ENCODE measurements at places on chromosomes 12 and 14.

DNA sequence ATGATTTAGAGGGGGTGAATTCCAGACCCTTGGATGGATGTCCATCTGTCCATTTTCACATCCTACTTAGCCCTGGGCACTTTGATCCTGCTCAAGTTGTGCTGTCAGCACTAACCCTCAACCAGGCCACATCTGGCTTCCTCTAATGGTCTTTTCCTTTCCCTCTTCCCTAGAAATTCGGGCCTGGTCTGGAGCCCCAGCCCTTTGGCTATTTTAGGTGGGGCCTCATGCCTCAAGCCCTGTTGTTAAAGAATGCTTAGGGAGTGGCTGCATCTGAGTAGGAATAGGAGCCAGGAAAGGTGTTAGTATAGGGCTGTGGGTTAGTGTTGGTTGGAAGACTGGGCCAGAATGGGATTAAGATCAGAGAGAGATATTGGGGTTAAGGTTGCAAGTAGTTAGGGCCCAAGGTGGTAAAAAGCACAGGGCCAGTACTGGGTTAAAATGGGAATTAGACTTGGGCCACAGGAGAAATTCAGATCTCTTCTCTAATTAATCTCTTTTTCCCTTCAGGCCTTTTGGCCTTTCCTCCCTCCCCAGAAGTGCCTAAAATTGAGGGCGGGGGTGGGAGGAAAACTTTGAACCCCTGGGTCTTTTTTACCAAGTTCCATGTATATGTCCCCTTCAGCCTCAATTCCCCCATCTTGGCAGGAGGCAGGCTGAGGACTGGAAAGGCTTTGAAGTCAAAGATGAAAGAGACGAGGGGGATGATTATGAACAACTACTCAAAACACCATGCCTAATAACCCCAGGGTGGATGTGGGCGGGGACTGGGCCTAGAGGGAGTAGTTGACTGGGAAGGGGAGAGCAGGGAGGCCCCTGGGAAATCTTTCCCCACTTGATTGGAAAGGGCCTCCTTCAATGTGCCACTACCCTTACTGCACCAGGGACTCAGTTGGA is 4.0 kb upstream of the ZNF385A start:
- H3K27ac ChIP-seq, result no peak overlapping the region
- H3K27me3 ChIP-seq, result no peaks in the 10 kb centered on the region
- no peak overlapping the region for H3K4me3 ChIP-seq
- peaks cover 93% of the 10 kb centered on the region for H3K4me1 ChIP-seq

DNA sequence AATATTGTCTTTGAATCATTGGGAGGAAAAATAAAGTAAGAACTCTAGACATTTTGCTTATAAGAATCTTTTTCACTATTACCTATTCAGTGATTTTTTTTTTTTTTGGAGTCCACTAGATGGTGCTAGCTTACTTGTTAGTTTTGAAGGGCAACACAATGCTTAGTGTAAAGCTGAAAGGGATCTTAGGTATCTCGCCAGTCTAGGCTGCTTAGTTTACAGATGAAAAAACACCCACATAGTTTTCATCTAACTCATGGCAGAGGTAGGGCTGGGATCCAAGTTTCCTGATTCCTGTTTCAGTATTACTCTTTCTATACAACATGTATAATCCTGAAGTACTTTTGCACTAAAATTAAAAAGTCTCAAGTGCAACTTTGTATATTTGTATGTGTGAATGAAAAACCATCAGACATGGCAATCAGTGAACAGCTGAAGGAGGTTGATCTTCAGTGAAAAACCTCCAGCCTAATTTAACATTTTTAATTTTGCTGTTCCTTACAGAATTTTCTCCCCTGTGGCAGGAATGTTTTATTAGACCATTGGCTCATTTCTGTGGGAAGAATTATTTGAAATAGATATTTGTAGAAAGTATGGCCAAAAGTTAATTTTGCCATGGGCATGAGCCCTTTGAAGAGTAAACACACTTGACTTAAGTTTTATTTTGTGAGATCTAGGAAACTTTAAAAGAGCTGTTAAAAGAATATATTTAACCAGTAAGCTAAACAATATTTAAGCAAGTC is 40.7 kb downstream of the LRRIQ1 start:
- H3K4me1 ChIP-seq, result no peaks in the 10 kb centered on the region
- no peaks in the 10 kb centered on the region for H3K27me3 ChIP-seq
- H3K4me3 ChIP-seq, result no peak overlapping the region
- no peak overlapping the region for H3K27ac ChIP-seq
- H3K36me3 ChIP-seq, result no peaks in the 10 kb centered on the region

GRCh38 chr14:90810806-90811205 is 5.4 kb downstream of the TTC7B start:
- H3K27ac ChIP-seq, result no peak overlapping the region
- no peaks in the 10 kb centered on the region for H3K36me3 ChIP-seq
- peaks cover 76% of the 10 kb centered on the region for H3K4me1 ChIP-seq
- no peak overlapping the region for H3K4me3 ChIP-seq
- no peaks in the 10 kb centered on the region for H3K27me3 ChIP-seq

DNA sequence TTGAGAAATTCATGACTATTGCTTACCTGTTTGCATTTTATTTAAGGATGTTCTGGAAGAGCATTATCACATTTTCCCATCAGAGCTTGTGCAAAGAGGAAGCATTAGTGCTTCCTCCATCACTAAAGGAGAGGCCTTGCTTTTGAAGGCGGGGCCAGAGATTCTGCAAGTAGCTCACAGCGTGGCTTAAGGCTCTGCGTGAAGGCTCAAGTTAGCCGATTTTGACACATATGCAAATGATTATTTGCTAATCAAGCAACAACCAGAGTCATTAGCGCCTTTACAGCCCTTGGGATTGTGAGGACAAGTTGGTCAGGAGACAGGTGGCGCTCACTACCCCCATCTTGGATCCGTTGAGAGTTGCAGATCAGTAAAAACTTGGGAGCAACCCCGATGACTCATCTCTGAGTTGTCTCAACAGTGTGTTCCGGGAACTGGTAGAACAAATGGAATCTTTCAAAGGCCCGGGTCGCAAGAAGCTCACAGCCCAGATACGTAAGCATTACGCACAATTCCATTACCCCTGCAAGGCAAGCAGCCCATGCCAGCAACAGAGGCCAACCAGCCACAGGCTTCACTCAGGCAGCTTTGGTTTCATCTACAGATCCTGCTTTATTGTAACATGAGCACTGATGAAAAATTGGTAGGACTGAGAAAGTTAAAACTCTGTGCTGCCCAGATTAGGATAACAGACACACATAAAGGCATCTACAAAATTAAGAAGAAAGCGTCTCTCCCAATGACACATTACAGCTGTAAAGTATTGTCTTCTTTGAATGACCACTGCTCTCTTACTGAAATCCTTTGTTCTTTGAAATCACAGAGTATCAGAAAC is 34.9 kb upstream of the SPTSSA start:
- H3K27me3 ChIP-seq, result no peaks in the 10 kb centered on the region
- H3K4me1 ChIP-seq, result no peaks in the 10 kb centered on the region
- no peak for DNase-seq
- H3K27ac ChIP-seq, result no peak overlapping the region
- H3K36me3 ChIP-seq, result no peaks in the 10 kb centered on the region

GRCh38 chr14:33799705-33800570 is 150.9 kb downstream of the EGLN3 start:
- H3K36me3 ChIP-seq, result no peaks in the 10 kb centered on the region
- H3K27me3 ChIP-seq, result peaks cover 32% of the 10 kb centered on the region
- H3K27ac ChIP-seq, result no peak overlapping the region
- peak overlapping the region; percentile 26 for H3K4me3 ChIP-seq

GRCh38 chr12:47875746-47876439 is 28.9 kb downstream of the VDR start:
- no peak for DNase-seq
- H3K36me3 ChIP-seq, result no peaks in the 10 kb centered on the region
- H3K27ac ChIP-seq, result no peak overlapping the region

DNA sequence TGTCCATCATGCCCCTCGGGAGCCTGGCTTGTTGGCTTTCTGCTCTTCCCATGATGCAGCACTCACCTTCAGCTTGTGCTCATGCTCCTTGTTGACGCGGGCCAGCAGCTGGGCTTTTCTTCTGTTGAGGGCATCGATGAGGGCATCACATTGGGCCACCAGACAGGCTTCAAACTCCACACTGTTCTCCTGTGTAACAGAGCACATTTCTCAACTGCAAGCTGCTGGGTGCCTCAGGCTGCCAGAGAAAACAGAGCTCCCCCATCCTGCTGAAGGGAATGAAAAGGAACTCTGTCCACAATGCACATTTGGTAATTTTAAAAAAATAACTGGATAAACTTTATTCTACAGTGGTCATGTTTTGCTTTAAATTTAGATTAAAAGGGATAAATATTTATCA is 72.1 kb downstream of the TRIM9 start:
- peaks cover 5% of the 10 kb centered on the region for H3K4me1 ChIP-seq
- H3K4me3 ChIP-seq, result no peak overlapping the region
- peaks cover 6% of the 10 kb centered on the region for H3K36me3 ChIP-seq
- no peak for DNase-seq
- H3K27ac ChIP-seq, result no peak overlapping the region
- H3K27me3 ChIP-seq, result no peaks in the 10 kb centered on the region

DNA sequence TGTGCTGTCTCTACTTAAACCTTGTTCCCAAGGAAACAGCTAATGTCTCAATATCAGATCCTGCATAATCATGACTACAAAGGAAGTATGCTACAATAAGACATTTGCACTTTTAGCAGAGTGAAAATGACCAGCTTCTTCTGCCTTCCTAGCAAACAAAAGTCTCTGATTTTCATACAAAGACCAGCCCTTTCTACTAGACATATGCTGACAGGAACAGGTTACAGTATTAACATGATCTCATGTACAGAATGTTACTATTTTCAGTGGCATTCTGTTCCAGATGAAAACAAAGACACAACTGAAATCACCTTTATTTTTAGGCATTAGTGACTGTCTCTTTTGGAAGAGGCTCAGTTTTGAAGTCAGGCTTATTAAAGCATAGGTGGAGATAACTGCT is 228.6 kb downstream of the MED13L start:
- no peak overlapping the region for H3K27ac ChIP-seq
- no peak for DNase-seq
- no peak overlapping the region for H3K4me3 ChIP-seq
- H3K36me3 ChIP-seq, result no peaks in the 10 kb centered on the region
- H3K27me3 ChIP-seq, result no peaks in the 10 kb centered on the region
- H3K4me1 ChIP-seq, result peaks cover 8% of the 10 kb centered on the region

- H3K4me1 ChIP-seq, result no peaks in the 10 kb centered on the region
- H3K27ac ChIP-seq, result no peak overlapping the region
- DNase-seq, result no peak
- H3K36me3 ChIP-seq, result no peaks in the 10 kb centered on the region
- no peak overlapping the region for H3K4me3 ChIP-seq
Measured at GRCh38 chr14:91536327-91536726, 26.2 kb upstream of the PPP4R3A start.

GRCh38 chr12:116958402-116959197 is 47.9 kb downstream of the FBXW8 start:
- no peak overlapping the region for H3K4me3 ChIP-seq
- no peaks in the 10 kb centered on the region for H3K27me3 ChIP-seq
- peaks cover 16% of the 10 kb centered on the region for H3K4me1 ChIP-seq
- no peak overlapping the region for H3K27ac ChIP-seq

DNA sequence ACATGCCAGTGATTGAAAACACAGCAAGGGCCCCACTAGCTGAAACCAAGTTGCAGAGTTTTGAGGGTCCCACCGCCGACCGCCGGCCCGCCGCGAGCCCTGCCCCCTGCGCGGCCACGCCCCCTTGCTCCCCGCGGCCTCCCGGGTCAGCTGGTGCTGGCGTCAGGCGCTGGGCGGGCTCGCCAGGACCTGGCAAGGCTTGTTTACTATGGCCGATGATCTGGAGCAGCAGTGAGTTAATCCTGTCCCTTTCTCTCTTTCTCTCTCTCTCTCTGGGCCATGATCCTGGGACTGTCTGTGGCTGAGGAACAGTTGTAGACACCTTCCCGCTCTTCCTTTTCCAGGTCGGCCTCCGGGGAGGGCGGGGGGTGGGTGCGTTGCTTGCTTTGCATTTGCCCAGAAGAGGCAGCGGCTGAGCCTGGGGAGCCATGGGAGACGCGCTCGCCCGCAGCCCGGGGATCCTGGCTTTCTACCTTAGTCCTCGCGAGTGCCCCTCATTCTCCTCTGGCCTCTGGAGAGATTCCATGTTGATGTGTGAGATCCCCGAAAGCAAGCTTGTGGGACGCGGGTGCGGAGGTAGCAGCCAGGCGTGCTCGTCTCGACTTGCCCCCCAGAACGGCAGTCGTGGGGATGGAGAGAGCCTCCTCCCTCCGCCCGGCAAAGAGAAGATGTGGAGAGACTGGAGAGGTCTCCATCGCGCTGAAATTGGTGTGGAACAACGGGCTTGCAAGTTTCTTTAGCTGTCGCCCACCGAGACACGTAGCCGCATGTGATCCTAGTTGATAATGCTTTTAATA is at the start of gene ABHD4:
TSS of gene ABHD4 (plus strand) at position 202 of the 797 bp plus-strand sequence. CDS start at position 209, 7 bp downstream.
- H3K27me3 ChIP-seq, result no peaks in the 10 kb centered on the region
- H3K27ac ChIP-seq, result peak within 1 kb of the TSS; percentile 87
- peaks cover 14% of the 10 kb centered on the region for H3K4me1 ChIP-seq
- peak; percentile 79 for DNase-seq
- peaks cover 12% of the 10 kb centered on the region for H3K36me3 ChIP-seq

GRCh38 chr14:63996625-63997220 is 143.9 kb downstream of the SYNE2 start:
- H3K36me3 ChIP-seq, result no peaks in the 10 kb centered on the region
- H3K4me3 ChIP-seq, result no peak overlapping the region
- H3K4me1 ChIP-seq, result no peaks in the 10 kb centered on the region
- H3K27me3 ChIP-seq, result no peaks in the 10 kb centered on the region

DNA sequence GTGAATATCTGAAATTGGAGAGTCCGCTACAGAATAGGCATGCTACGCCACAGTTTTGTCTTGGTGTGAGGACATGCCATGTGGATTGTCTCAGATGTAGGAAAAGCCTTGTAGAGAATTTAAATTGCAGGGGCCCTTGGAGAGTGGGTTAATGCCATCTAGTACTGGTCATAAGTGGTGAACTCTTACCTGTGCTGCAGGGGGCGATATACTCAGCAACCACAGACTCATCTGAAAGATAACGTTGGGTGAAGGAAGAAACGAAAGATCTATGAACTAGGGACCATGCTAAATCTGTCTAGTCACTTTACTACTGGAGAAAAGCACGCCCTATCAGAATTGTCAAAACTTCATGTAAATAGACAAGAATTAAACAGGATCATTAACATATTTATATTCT is 33.7 kb upstream of the A2M start:
- no peak for DNase-seq
- H3K36me3 ChIP-seq, result no peaks in the 10 kb centered on the region
- H3K4me3 ChIP-seq, result no peak overlapping the region
- no peaks in the 10 kb centered on the region for H3K4me1 ChIP-seq
- H3K27me3 ChIP-seq, result no peaks in the 10 kb centered on the region
- H3K27ac ChIP-seq, result no peak overlapping the region

DNA sequence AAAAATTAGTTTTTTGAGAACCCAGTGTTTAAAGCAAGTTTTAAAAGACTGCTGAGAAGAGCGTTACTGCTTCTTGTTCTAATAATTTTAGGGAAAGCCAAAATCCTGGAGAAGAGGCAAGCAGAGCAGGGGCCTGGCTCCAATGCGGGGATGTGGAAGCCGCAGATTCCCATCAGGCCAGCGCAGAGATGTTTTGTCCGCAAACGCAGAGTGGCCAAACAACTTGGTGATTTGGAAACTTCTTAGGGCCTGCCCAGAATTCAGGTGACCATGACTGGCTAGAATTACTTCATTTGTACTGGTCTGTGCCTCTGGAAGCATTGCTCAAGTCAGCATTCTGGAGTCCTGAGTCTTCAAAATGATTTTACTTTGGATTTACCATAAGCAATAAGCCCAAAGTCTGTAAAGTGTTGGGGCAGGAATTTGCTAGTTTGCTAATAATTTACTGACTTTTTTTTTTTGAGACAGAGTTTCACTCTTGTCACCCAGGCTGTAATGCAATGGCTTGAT is 208.4 kb downstream of the PPM1H start:
- no peaks in the 10 kb centered on the region for H3K36me3 ChIP-seq
- no peaks in the 10 kb centered on the region for H3K27me3 ChIP-seq
- DNase-seq, result no peak

GRCh38 chr12:124094188-124094587 is 121.2 kb downstream of the ZNF664 start:
- no peaks in the 10 kb centered on the region for H3K27me3 ChIP-seq
- no peak overlapping the region for H3K27ac ChIP-seq
- H3K4me3 ChIP-seq, result no peak overlapping the region
- no peaks in the 10 kb centered on the region for H3K36me3 ChIP-seq
- DNase-seq, result no peak
